ENCODE measurements at places on chromosomes 2 and 18.

DNA sequence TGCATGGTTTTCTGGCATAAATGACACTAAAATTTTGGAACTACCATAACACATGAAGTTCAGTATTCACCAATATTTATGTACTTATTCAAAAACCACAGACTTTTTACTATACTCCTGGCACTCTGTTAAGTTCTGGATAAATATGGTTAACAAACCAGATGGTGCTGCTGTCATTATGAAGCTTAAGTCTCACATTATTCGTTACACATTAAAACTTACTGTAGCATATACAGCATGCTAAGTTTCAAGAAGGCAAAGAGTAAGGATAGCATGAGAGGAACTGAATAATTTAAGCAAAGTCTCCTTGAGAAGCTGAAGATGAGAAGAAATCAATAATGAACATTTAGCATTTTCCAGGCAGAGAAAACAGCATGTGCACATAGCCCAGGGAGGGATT lies 929.5 kb downstream of the NRXN1 start:
- DNase-seq: no peak

GRCh38 chr2:175606010-175606841 lies 395.8 kb downstream of the LNPK start:
- no peak for DNase-seq

DNA sequence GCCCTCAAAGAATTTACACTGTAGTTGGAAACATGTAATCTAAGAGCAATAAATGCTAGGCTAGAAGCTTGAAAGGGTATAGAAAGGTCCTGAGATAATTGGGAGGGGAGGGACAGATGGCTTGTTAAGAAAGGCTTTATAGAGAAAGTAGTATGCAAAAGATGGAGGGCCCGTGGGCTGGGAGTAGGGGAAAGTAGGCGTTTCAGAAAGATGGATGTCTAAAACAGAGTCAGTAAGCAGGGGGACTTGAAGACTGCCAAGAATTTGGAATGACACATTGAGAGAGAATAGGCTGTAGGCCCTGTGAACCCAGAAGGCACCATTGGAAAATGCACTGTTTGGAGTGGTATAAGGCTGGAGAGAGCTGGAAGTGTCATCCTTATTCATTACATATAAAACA lies 822 bp downstream of the PSMG2 start:
- peak; percentile 23 for DNase-seq

- DNase-seq: no peak
Measured at GRCh38 chr18:9296233-9297006, 38.2 kb upstream of the TWSG1 start.

DNA sequence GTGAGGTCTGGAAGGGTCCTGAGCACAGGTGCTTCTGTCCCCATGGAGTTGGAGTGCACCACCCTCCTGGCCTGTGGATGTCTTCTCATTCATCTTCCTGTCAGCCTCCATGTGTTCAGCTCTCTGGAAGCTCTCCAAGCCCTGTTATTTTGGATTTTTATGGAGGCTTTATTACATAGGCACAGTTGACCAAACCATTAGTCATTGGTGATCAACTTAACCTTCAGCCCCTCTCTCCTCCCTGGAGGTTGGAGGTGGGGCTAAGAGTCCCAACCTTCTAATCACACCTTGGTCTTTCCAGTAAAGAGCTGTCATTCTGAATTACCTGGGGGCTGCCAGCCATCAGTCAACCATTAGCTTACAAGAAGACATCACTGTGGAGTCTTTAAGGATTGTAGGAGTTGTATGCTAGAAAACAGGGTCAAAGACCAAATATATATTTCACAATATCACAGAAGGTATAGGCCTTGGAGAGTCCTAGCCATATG lies 7.5 kb upstream of the MCFD2 start:
- peak; percentile 26 for DNase-seq

GRCh38 chr2:42804338-42804737 lies 12.0 kb upstream of the HAAO start:
- DNase-seq: no peak

Data from A172 (cell line).